ENCODE measurements at places on chromosomes 11 and 22.

- DNase-seq: no peak
Measured at GRCh38 chr11:69187540-69188065, 31.9 kb downstream of the SMIM38 start.

DNA sequence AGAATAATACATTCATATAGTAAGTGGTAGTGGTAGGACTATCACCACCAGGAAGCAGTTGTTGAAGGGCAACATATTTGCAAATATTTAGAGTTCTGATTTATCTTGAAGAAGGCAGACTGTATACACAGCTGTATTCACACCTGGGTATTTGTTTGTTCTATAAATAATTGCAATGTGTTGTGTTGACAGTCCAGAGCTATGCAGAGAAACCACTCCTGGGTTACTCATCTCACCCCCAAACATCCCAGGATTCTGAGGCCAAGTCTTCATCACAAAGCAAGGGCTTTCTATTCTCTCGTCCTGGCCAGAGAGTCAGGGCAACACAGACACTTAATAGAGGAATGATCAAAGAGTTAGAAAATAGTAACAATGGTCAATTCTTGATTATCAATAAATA lies 102.1 kb upstream of the FAT3 start:
- no peak for DNase-seq

DNA sequence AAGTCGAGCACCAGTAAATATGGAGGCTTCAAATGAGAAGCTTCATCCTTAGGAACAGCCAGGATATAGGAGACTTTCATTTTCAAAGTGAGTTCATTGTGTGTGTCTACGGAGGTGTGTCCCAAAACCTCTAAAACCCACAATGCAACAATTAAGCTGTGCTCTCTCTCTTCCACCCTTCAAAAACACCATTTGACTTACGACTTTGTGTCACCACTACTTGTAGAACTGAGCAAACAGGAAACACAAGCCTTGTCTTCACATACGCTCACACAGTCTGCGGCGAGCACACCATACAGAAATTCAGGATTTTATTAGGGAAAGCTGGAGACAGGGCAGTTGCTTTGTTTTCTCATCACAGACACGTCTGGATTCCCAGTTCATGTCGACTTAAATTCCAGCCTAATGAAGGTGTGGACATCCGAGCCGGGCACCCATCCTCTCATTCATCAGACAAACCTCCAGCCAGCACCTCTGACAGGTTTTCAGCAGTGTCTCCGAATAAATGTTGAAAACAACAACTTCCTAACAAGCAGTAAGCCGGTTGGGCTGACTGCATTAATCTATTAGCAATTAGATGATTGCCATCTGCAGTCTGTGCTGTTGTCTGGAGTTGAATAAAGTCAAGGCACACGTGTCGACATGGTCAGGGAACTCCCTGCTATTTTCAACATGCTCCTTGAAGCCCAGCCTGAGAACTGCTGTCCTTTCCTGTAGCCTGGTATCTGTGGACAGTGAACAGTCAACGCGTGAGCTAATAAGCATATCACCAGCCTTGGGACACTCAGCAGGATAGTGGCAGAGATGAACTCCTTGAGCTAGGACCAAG lies 1411.1 kb downstream of the BRD1 start:
- DNase-seq: no peak

DNA sequence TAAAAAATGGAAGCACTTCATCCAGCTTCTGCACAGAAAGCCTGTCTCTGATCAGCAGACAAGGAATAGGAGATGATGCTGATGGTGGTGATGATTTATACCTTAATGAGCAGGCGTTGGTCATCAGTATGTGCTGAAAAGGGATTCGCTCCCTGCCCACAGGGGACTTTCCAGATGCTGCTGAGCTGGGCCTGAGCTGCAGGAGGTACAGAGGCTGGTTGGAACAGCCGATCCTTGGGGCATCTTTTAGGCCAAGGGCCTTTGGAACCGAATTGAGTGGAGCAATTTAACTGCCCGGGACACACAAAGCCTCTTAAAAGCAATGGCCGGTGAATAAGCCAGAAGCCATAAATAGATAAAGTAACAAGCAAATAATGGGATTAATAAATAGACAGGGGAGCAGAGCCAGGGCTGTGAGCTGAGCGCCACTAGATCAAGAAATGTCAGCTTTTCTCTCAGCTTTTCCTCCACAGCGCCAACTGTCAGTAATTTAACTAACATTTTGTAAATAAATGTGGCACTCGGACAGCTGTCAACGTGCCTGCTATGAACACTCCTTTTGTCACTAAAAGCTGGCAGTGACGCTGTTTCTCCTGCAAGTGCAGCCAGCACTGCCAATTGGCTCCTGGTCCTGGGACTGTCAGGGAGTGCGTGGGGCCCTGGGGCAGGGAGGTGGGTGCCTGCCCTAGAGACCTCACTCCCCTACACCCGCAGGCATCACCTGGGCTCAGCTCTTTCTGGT lies 562.3 kb downstream of the NTM start:
- DNase-seq: peak; percentile 32

DNA sequence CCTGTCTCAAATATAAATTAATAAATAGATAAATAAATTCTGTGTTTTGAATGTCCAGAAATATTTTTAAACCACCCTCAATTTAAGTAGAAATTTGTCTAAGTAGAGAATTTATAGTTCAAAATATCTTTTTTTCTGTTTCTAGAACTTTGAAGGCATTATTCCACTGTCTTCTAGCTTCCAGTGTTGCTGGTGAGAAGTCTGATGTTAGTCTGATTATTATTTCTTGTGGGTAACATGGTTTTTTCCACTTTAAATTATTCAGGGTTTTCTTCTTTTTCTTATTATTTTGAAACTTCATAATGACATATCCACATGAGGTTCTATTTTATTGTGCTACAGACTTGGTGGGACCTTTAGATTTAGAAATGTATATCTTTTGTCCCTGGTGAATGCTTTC lies 46.4 kb upstream of the HEPHL1 start:
- DNase-seq: no peak

DNA sequence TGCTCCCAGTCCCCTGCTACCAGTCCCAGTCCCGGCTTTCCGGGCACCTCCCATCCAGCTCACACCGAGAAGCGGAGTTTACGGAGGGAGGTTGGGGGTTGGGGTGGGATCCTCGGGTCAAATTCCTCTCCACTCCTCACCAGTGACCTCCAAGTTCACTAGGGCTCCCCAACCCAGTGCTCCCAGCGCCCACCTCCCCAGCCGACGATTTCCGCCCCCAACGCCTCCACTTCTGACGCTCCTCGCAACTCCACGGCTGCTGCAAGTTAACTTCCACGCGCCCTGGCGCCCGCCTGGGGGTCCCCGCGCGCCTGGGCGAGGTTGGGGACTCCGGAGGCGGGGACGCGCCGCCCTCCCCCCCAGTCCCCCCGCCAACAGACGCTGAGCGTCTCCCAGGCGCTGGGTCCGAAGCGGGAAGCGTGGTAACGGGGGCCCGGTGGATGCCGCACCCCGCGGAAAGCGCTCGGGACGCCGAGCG lies 526 bp downstream of the TPST2 start:
- no peak for DNase-seq

- DNase-seq: peak; percentile 8
Measured at GRCh38 chr11:56841210-56841810, 92.8 kb upstream of the OR9G4 start.

DNA sequence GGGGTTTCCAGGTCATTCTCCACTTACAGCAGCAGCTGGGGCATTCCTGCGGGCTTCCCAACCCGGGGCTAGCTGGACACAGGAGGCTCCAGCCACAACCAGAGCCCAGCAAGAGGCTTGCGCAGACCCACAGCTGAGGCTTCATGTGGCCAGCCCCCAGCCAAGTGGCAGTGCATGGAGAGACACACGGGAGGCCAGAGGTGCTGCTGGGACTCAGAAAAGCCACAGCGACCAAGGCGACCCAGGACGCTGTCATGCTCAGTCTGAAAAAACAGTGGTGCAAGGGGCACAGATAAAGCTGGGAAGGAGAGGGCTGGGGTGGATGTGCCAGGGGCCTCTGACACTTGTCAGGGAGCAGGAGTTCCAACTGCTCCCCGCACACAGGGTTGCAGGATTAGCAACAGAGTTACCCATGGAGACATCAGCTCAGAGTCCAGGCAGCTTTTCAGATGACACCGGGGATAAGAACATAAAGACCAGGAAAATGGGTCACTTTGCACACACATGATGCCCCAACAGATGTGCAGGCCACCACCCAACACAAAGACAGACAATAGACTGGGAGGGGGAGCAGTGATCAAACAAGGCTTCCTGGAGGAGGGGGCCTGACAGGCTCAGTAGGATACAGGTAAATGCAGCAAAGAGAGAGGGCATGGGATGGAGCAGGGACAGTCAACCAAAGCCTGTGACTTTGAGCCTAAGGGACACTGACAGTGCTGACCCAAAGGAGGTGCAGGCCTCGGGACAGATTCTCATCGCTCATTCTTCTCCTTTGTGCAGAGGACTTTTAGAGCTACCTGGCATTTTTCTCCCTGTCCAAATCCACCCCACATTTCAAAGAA lies 6.9 kb upstream of the NEAT1 start:
- DNase-seq: no peak

DNA sequence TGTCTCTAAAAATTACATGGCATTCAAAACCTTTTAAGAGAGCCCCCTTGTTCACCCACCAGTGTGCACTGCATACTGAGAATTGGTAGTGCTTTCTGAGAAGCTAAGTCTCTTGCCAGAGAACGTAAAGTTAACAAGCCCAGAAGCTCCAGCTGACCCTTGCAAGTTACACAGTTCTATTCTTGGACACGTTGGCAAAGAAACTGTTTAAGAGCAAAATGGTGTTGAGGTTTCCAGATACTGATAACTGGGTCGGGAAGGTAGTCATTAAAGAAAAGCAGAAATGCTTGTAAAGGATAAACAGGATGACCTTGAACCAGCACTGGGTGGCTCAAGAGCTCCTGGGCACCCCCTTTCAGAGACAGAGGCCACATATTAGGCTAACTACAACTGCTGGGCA lies 284.8 kb downstream of the CADM1 start:
- DNase-seq: no peak

DNA sequence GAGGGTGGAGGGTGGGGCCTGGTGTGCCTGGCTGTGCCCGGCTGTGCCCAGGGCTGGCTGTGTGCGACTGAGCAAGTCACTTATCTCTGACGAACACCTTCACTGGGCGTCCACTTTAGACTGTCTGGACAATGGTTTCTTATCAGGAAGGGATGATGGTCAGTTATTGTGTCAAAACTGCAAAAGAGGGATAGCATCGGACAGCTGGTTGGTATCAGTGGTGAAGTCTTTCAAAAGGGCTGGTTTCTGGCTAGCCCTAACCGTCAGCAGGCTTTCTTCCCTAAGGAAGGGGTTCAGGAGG lies 4.1 kb upstream of the MGAT3 start:
- DNase-seq: no peak

- DNase-seq: no peak
Measured at GRCh38 chr11:353179-353873, 16.0 kb upstream of the B4GALNT4 start.

DNA sequence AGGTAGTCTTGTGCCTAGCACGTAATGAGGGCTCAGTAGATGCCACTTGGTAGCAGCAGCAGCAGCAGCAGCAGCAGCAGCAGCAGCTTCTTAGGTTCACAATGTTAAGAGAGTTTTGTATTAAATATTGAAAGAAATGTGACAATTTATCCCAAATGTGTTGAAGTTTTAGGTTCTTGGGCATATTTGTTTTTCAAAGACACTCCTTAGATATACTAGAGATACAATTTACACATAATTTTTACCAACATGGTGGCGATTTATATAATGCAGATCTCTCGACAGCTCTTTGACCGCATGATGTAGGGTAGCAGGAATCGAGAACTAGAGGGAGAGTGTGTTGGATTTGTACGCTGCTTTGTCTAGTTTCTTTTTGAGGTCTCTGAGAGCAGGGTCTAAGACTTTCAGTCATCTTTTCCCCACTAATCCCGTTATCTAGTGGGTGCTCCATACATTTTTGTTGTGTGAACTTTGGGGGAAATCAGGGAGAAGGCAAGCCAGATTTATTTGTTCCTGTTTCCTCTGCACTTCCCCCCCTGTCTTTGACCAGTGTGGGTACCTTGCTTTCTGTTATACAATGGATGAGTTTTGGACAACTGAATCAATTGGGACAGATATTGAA lies 1.4 kb downstream of the FDX1 start:
- peak; percentile 52 for DNase-seq

DNA sequence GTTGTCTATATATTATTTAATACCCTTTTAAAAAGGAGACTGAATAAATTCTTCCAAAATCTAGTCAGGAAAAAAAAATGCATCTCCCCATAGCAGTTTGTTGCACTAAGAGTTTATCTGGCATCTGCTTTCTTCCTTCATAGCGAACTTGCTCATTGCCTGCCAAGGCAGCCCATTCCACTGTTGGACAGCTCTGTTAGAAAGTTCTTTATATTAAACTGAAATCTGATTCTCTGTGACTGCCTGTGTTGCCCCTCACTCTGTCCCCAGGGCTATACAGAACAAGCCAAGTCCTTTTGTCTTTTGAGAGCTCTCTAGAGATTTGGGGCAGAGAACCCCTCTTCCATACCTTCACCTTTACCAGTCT lies 3.3 kb upstream of the CHRDL2 start:
- no peak for DNase-seq

DNA sequence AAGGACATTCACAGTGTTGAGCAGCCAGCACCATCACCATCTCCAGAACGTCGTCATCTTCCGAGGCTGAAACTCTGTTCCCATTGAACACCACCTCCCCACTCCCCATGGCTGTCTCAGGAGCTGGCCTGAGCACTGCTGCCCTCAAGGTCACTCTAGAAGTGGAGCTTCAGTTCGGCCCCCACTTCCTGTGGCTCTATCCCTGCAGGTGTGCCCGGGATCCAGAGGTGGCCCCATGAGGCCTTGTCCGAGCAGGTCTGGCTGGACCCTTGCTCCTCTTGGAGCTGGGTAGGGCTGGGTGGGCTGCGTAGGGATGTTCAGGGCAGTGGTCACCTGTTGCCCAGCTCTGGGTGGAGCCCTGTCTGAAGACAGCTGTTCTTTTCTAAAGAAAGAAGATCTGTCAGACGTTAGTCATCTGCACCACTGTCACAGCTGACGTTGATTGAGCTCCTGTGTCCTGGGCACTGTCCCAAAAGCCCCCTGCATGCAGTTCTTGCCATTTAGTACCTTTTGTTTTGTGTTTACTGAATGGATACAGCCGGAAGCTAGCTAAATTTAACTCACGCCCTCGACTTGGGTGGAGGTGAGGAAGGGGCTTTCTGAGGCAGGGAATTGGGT lies 75.5 kb upstream of the CLDN5 start:
- DNase-seq: peak; percentile 53

- no peak for DNase-seq
Measured at GRCh38 chr11:64764753-64765152, 5.0 kb upstream of the PYGM start.

- no peak for DNase-seq
Measured at GRCh38 chr22:42978453-42979103, 36.4 kb downstream of the PACSIN2 start.

- DNase-seq: no peak
Measured at GRCh38 chr11:122717264-122717867, 61.8 kb downstream of the UBASH3B start.

DNA sequence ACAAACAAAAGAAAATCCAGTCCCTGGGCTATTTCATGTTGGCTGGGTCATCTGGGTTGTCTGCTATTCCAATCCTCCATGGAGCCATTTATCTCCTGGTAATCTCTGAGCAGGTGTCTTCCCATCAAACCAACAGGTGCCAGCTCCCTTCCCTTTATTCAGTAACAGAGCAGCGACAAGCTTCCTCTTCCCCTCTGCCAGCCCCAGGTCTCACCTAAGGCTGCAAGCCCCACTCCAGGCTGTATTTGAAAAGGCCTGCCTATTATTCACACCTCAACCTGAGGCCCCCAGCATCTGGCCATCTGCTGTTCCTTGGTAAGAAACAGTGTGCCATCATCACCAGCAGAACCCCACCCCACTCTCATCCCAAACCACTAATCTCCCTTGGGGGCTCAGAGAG lies 436.2 kb downstream of the BUD13 start:
- DNase-seq: peak; percentile 26
